Mucosa of descending colon (tissue), 3 donors: ENCODE measurements at places on chromosomes 11 and 22.

GRCh38 chr11:75667831-75668450 lies 897 bp downstream of the MAP6 start:
- DNase-seq: peak; percentile 13

GRCh38 chr11:57896361-57897145 lies 127.1 kb upstream of the OR9Q1 start:
- DNase-seq: no peak

DNA sequence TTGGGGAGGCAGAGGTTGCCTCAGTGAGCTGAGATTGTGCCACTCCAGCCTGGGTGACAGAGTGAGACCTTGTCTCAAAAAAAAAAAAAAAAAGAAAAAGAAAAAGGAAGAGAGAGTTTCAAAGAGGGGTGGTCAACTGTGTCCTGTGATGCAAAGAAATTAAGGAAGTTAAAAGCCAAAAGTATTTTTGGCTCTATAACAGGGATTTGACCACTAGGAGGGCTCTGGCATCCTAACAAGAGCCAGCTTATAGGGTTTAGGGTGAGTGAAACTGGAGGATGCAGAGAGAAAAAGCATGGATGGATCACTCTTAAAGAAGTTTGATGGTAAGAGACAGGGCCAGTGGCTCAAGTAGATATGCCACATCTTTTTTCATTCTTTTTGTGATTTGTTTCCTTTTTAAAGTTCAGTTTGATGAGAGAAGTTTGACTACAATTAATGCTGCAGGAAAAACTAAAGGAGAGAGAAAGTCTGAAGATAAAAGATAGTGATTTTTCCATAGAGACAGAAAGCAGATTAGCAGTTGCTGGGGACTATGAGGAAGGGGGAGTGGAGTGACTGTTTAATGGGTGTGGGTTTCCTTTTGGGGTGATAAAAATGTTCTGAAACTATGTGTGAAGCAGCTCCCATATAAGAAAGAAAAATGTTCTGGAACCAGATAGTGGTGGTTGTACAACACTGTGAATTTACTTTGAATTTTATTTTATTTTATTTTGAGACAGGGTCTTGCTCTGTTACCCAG lies 11.1 kb upstream of the MICAL2 start:
- DNase-seq: no peak

DNA sequence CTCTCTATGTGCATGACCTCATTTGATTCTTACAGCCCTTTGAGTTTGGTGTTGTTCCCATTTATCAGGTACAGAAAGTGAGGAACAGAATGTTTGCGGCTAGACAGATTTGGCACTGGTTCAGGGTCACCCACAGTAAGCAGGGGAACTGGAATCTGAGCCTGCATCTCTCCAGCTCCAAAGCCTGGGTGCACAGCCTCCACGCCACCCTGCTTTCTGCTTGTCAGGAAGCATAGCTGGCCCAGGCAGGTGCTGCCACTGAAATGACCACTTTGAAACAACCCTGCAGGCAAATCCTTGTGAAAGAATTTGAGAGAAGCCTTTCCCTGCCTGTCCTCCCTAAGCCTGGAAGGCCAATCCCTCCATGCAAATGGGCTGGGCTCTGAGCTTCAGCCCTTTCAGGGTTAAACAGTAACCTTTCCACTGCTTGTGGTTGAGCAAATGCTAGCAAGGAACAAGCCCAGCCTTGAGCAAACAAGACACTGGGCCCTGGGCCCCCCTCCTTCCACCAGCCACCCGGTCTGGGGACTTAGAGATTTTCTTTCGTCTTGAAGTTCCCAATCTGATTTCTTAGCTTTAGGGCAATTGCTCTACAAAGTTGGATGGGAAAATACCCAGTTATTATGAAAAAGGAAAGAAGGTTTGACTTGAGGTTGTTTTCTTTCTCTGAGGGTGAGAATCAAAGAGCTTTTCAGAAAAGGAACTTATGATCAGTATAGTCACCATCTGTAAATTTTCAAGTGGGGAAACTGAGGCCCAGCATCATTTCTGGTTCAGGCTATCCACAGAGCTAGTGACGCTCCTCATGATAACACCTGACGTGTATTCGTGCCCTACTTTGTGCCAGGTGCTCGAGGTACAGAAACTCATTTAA lies 19.4 kb downstream of the EHF start:
- peak; percentile 83 for DNase-seq
